Keratinocyte (primary cell): ENCODE measurements at places on chromosomes 3 and 15. TPM values are rescaled to one million over a fixed set of nuclear protein-coding genes. Genes with fewer than 3 reads are reported as not detected.

- no peaks in the 10 kb centered on the region for H3K36me3 ChIP-seq
- no peaks in the 10 kb centered on the region for H3K27me3 ChIP-seq
Measured at GRCh38 chr15:57085267-57085666, 166.8 kb downstream of the TCF12 start.

DNA sequence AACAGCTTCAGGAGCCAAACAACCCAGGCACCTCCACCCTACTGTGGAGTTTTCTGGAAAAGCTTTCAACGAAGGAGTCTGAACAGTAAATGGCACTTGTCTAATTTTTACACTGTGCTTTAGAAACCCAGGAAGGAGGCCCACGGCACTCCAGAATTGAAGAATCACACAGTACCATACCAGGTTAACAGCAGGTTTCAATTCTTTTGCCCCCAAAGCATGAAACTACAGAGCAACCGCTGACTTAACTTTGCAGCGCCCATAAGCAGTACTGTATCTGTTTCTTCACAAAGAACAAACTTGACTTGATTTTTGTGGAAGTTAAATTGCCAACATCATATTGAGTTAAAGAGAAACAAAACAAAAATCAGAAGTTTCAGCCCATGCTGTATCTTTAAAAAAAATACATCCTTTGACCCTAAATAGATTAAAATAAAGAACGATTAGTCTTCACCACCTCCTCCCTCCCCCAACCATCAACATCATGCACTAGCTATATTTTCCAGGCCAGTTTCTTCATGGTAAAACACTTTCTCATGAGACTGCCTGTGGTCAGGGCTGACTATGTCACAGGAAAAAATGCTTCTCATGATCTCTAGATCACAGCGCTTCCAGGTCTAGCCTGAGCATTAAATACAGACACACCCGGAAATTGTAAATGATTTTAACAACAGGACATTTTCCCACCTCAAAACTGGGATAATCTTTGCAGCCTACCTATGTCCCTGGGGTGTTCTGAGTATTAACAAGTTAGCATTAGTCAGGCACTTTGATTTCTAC lies 456.3 kb downstream of the FOXP1 start:
- H3K27me3 ChIP-seq = no peaks in the 10 kb centered on the region
- H3K36me3 ChIP-seq = no peaks in the 10 kb centered on the region
- no peak overlapping the region for H3K27ac ChIP-seq
- peaks cover 13% of the 10 kb centered on the region for H3K4me1 ChIP-seq

DNA sequence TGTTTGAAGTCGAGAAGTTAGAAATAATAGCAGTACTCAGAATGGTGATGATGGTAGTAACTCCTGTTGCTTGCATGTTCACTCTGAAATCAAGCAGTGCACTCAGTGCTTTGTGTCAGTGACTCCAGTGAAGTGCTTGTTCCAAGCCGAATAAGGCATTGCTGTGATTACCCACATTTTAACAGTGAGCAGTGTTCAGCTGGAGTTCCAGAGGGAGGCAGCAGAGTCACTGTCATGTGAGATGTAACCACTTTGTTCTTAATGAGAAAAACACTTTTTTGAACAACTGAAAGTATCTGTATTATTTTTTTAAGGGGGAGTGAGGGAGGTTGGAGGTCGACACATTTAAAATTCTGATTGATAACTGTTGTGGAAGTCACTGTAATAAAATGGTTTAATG lies 3.7 kb downstream of the MDFIC2 start:
- no peaks in the 10 kb centered on the region for H3K27me3 ChIP-seq
- H3K27ac ChIP-seq = no peak overlapping the region

DNA sequence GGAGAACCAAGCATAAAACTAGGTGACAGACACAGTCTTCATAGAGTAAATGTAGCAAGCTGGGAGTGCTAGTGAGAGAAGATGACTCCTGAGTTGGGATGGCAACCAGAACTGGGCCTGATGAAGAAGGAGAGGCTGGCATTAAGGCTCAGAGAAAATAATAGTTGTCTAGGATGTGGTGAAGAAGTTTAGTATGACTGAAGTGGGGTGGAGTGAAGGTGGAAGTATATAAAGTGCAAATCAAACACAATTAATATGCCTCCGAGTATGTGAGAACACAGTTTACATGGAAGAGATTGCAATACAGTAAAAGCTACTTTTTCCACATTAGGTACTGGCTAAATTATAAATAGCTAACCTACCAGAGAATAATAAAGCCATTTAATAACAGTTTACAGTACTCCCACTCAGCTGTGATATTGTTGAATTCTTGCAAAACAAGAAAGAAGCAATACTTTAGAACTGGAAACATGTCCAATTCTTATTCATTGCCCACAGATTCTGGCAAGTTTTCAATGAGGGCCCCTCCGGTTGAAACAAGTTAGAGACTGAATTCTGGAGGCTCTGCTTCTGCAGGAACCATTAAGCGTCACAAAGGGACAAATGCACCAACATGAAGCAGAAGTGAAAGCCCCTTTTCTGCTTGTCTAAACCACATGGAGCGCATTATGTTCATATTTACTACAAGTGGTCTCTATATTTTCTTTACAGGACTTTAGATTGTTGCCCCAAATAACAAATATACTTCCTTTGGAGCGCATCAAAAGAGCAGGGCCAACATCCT lies 243.7 kb downstream of the SLC9A9 start:
- H3K4me3 ChIP-seq = no peak overlapping the region
- no peak overlapping the region for H3K27ac ChIP-seq
- no peaks in the 10 kb centered on the region for H3K4me1 ChIP-seq
- no peaks in the 10 kb centered on the region for H3K36me3 ChIP-seq
- no peaks in the 10 kb centered on the region for H3K27me3 ChIP-seq

GRCh38 chr3:69805491-69805890 lies 66.2 kb downstream of the MITF start:
- H3K36me3 ChIP-seq = no peaks in the 10 kb centered on the region
- H3K4me3 ChIP-seq = no peak overlapping the region
- H3K27me3 ChIP-seq = no peaks in the 10 kb centered on the region
- H3K4me1 ChIP-seq = peaks cover 4% of the 10 kb centered on the region

TMEM108 gene
- polyA plus RNA-seq = 0.09 TPM in 1 of 3 replicates, not detected in the others

SCAANT1 gene
- not detected in 3 replicates for polyA plus RNA-seq

DNAH12 gene
- 0.10 TPM in 1 of 3 replicates, not detected in the others for polyA plus RNA-seq
